ENCODE measurements at places on chromosomes 16 and 17.

DNA sequence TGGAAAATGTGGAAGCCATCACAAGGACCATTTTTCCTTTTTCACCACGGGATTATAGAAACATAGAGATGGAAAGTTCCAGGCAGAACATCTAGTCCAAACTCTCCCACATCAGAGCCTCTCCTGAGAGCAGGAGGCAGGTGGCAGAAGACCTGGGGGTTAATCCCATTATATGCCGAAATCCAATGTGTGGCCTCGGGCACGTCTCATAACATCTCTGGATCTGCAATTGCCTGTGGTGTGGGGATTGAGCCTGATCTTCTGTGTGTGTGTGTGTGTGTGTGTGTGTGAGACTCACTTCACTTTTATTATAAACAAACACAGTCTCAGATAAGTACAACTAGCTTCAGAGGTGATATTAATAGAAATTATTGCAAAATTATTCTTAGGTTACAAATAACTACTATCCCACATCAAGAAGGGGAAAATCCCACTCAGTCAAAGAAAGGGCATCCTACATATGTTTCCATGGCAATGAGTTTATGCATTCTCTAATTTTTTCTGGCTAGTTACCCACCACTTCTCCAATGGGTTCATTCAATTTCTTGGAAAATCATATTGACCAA is 199.1 kb downstream of the FOXL1 start:
- no peak for DNase-seq

GRCh38 chr16:81447383-81448101 is 2.9 kb downstream of the CMIP start:
- no peak for DNase-seq

DNA sequence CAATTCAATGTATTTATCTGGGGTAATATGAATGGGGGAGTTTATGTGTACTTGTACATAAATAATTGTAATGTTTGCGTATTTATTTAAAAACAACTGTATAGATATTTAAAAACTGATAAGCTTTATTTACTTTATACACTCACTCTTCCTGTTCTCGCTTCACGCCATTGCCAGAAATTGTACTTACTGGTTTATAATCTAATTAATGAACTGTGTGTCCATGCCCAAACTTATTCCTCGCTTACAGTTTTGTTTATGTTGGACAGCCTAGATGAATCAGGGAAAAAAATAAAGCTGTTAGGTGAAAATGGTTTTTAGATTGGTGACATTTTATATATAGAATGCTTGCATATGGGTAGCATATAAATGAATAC is 30.8 kb downstream of the AATF start:
- no peak for DNase-seq

DNA sequence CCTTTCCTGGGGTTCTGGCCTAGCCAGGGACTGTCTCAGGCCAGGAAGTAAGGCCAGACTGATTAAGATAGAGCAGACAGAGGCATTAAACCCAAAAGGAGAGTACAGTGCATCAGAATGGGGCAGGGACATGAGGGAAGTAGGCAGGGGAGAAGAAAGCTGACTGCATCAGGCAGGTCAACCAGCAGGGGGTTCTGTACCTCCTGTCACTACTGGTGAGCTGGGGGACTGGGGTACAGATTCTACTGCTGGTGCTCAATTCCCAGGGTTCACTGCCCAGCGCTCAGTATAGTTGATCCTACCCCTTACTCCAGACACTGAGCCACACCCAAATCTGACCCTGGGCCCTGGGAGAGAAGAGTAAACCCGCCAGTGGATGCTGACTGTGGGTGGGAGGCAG is 12.9 kb upstream of the MTMR4 start:
- no peak for DNase-seq

DNA sequence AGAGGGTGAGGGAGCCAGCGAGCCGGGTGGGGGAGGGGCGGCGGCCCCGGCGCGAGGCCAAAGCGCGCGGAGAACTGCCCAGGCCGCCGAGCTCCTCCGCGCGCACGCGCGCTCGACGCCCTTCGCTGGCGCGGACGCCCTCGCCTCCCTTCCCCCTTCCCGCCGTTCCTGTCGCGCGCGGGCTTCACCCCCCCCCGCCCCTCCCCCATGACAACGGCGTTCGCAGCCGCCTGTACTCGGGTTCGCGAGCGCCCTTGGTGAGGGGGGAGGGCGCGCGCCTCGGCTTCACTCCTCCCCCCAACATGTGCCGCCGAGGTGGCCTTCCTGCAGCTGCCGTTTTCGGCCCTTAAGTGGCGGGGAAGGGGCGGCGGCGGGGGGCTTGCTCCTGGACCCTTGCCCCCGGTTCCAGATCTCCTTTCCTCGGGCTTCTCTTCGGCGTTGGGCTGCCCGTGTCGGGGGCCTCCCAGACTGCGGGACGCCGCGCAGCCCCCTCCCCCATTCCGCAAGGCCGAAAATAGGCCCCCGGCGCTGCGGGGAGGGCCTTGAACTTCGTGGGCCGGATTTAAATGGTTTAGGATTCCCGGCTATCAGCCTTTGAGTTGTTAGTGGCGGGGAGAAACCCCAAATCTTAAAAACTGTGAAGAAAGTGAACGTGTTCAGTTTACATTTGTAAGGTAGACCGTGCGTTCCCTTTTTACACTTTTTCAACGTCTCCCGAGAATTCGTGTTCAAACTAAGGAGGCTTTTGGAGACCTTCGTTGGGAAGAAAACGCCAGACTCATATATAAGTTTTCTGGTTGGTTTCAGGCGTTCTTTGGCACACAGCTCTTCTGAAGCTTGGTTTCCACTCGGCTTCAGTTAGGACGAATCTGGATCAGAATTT is 653 bp downstream of the SRRM2 start:
- peak; percentile 81 for DNase-seq

- DNase-seq: no peak
These were observed 24.0 kb downstream of the MXRA7 start for GRCh38 chr17:76686538-76687297.

GRCh38 chr16:67847064-67847861 is at the start of gene CENPT:
CENPT (minus strand) TSS chr16:67847693; CDS start chr16:67833859, 13,834 bp downstream.
- no peak for DNase-seq

DNA sequence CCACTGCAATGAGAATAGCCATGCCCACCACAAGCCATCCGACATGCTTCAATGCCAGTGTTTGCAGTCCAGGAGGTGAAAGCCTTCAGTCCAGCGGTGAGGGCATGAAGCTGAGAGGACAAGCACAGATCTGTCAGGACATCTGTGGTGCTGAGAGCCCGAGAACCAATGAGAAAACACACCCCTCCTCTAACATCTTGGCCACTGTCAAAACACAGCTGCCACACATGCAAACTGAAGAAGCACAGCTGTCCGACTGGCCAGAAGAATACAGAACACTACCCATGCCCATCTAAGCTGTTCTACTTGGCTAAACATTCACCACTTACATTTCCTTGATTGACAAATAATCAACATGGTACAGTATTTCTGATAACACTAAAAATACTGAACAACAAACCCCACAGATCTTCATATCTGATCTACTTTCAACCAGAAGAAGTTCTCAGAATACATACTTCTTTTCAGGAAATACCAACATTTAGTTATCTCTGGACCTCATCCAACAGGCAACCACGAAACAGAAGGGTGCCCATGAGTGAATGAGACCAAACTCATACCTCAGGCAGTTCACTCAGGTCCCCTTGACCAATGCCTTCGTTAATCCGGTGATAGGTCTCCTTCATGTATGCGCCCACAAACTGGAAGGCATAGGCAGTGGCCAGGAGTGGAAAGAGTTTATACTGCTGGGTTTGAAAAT is 10.2 kb upstream of the FBF1 start:
- DNase-seq: no peak

GRCh38 chr16:55572439-55572838 is 6.0 kb downstream of the CAPNS2 start:
- DNase-seq: no peak

- no peak for DNase-seq
These were observed 10.5 kb downstream of the PDILT start for GRCh38 chr16:20393801-20394577.

GRCh38 chr17:55427587-55427882 is 5.9 kb upstream of the MMD start:
- no peak for DNase-seq

- no peak for DNase-seq
These were observed 35.9 kb downstream of the TBX4 start for GRCh38 chr17:61487989-61488595.

- no peak for DNase-seq
These were observed 48.6 kb upstream of the ZNF469 start for GRCh38 chr16:88333848-88334777.

DNA sequence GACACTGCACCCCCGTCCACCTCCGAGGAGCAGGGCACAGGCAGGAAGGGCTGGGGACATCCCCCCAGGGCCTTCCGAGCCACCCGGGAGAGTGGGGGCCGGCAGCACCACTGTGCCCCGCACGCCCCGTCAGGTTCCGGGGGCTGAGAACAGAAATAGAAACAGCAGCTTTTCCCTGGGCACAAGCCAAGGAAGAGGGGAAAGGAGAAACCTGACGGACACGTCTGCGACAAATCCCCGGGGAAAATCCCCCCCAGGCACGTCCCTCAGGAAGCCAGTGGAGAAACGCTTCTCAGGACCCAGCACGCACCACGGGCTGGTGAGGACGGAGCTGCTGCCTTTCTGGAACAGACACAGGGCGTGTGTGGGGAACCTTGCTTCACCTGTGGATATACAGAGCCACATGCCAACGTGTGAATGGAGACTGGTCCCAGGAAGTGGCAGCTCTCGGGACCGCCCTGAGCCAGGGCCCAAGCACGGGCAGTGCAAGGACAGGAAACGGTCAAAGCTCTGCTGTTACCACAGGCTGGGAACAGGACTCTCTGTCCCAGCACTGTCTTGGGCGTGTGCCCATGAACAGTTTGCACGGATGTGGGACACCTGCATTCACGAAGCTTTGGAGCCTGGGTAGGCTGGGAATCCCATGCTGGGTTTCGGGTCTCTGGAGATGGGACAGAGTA is 1.2 kb upstream of the TMEM204 start:
- no peak for DNase-seq

DNA sequence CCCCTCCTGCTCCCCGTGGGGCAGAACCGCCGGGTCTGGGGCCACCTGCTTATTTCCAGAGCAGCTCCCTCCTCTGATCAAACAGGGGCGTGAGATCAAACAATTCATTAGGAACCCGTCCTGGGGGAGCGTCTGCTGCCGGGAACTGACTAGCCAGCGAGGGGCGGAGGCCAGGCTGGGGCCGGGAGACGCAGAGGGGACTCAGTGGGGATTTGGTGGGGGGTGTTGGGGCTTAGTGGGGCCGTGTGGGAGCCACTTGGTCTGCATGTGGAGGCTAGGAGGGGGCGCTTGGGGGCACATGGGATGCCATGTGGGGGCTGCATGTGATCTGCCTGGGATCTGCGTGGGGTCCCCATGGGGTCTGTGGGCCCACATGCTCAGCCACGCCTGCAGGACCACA is 20.5 kb upstream of the CACNA1H start:
- DNase-seq: no peak

DNA sequence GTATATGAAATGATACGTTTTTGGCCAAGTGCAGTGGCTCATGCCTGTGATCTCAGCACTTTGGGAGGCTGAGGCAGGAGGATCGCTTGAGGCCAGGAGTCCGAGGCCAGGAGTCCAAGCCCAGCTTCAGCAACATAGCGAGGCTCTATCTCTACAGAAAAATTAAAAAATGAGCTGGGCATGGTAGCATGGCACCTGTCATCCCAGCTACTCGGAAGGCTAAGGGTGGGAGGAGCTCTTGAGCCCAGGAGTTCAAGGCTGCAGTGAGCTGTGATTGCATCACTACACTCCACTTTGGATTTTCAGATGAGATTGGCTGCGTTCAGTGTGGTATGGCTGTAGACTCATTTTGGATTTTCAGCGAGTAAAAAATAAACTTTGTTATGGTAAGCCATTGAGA is 112.4 kb downstream of the DNAH3 start:
- no peak for DNase-seq

DNA sequence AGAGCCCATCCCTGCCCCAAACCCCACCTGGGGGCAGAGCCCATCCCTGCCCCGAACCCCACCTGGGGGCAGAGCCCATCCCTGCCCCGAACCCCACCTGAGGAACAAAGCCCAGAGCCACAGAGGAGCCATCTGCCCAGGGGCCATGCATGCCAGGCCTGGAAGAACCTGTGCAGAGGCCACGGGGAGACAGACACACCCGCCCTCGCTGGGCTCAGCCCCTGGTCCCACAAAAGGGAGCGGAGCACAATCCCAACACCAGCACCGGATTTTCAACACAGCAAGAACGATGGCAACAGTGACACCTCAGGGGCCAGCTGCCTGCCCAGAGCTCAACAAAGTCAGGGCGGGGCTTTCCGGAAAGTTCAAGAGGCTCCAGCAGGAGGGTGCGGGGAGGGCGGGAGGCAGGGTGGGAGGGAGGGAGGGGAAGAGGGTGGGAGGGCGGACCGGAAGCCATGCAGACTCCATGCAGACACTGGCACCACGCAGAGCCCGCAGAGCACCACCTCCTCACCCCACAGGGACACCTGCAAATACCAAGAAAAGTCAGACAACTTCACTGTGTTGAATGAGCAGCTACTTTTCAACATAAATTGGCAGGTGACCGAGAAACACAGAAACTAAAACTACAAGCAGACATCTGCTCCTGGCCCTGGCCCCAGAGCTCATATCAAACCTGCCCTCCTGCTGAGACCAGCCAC is 27.9 kb upstream of the C16orf95 start:
- no peak for DNase-seq

- no peak for DNase-seq
These were observed 233.1 kb downstream of the CBLN1 start for GRCh38 chr16:49048557-49048956.

DNA sequence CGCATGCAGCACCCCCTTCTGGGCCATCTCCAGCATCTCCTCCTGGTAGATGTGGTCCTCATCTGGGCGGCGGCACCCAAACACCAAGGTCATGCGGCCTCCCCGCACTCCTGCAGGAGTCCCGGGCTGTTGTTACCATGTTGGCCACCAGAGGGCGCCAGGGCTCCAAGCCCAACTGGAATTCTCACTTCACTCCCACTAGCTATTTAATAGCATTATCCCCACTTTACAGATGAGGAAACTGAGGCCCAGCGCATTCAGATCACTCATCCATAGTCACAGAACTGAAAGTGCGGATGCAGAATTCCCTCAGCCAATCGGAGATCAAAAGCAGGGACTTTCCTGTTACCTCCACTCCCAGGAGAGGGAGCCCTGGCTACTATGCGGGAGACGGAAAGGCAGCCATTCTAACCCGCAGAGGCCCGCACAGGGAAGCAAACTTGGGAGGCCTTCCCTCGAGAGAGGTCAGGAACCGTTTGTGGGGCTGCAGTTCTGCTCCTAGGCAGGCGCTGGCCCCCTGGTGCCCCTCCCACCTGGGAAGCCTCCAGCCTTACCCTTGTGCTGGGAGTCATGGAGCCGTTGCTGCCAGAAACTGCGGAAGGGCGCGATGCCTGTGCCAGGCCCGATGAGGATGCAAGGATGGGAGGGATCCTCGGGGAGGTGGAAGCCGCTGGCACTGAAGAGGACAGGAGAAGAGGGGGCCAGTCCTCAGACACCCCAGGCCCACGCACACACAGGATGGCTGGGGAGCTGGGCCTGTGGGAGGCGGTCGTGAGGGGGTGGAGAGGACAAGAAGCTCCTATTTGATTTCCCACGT is 40.1 kb downstream of the NOS2 start:
- peak; percentile 66 for DNase-seq

Measured in natural killer cell (primary cell).